ENCODE measurements at places on chromosomes 12 and 14.

- DNase-seq, result no peak
These were observed 2.7 kb downstream of the GLTP start for GRCh38 chr12:109877504-109878246.

DNA sequence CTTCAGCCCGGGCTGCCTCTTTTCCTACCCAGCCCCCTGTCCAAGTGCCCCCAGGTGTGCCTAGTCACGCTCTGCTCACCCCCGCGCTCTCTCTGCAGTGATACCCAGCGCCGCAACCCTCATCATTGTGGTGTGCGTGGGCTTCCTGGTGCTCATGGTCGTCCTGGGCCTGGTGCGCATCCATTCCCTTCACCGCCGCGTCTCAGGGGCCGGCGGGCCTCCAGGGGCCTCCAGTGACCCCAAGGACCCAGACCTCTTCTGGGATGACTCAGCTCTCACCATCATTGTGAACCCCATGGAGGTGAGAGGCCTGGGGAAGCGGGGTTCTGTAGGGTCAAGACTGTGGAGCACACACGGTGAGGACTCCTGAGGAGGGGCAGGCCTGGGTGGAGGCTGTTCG is 27.2 kb downstream of the CLSTN3 start:
- DNase-seq, result no peak

DNA sequence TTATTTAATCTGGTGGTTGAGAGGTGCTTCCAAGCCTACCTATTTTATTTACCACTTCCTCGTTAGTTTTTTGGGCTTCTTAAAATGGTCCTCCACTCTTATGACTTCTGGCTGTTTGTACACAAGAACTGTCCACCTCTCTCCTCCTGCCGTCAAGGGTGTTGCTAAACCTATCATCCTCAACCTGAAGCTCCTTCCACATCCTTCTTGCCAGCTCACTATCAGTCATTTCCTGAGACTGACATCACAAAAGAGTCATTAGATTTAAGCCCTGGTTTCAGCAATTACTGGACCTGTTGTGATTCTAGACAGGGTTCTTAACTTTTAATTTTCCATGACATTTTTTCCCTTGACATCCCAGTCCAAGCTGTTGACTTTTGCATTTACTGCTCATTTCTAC is 91.9 kb downstream of the BICD1 start:
- no peak for DNase-seq

- DNase-seq, result no peak
These were observed 80.7 kb upstream of the METAP2 start for GRCh38 chr12:95393191-95393790.

- no peak for DNase-seq
These were observed 666.8 kb upstream of the TMEM132C start for GRCh38 chr12:127600211-127600610.

GRCh38 chr12:88185988-88186387 is 43.9 kb downstream of the TMTC3 start:
- DNase-seq, result no peak

- DNase-seq, result peak; percentile 83
These were observed 25.3 kb upstream of the GPR132 start for GRCh38 chr14:105090493-105091053.

DNA sequence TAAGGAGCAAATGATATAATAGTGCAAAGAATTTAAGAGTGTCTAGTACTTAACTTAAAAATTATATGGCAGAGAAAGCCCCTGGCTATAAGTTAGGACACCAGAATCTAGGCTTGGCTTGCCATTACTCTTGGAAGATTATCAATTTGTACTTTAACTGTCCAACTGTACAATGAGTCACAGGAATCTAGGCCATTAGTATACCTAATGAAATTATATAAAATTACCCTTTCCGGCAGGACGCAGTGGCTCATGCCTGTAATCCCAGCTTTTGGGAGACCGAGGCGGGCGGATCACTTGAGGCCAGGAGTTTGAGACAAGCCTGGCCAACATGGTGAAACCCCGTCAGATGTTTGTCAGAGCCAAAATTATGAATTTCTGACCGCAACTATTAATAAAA is 691 bp upstream of the OR6S1 start:
- DNase-seq, result no peak

- DNase-seq, result no peak
These were observed 98.8 kb downstream of the CCDC92 start for GRCh38 chr12:123873793-123874192.

DNA sequence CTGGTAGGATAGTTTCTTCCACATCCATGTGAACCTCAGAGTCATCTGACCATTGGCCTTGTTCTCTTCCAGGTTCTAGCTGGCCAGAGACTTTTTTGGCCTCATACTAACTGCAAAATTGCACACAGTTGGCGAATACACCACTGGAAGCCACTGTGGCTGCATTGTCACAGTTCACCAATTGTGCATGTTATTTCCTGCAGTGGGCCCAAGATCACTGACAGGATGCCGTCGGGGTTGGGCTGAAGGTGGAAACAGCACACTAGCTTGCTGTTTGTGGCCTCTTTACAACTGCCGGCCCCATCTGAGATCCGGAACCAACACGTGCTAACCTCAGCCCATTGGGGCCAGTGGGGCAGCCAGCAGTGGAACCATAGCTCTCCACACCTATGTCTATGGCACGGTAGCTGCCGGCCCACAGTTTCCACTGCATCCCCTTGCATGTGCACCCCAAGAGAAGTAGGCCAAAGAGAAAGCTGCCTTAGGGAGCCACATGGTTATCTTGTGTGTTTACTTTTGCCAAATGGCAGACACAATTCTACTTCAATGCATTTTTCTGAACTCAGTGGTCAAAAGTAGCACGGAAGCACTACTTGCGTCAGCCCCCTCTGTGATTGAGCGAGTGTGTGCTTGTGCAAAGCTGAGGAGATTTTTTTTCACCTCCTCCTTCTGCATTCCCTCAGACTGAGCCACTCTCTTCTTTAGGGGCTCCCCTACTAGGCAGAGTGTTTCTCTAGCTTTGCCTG is 464.0 kb downstream of the RAD51B start:
- peak; percentile 69 for DNase-seq

DNA sequence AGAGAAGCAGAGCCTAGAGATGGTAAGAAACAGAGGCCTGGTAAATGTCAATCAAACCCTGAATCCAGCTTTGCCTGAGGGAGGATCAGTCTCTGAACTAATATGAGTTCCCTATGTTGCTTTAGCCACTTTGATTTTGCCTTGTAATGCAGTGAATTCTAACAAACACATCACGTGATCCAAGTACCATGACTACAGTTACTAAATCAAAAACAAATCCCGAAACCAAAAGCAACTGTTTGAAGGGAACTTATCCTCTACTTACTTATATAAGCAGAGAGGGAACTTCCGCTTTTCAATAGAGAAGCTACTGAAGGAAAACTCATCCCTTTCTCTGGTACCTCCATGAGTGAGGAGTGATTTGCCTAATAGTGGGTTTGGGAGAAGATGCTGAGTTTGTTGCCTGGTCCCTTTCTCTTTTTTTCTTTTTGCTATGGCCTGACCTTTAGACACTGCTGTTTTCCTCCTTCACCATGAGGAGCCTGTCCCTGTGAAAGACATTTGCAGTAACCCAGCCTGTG is 7.7 kb upstream of the PPTC7 start:
- DNase-seq, result peak; percentile 75

GRCh38 chr14:77059276-77059915 is 30.9 kb upstream of the IRF2BPL start:
- peak; percentile 41 for DNase-seq

DNA sequence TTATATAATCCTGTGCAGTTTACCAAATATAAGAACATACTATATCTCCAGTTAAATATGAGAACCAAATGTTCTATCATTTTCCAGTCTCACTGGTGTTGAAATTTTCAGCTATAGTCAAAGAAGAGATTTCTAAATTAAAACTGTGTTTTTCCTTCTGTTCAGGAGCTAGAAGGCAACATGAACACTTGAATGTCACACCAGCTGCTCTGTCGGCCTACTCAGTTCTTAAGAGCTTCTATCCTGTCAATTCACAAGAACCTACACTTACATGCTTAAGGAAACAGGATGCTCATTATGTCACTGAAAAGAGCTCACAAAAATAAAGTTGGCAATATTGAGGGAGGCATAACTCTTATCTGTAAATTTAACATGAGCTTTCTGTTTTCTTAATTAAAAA is 43.1 kb downstream of the ATP2B1 start:
- no peak for DNase-seq

GRCh38 chr14:55518391-55518790 is 61.6 kb upstream of the KTN1 start:
- no peak for DNase-seq

DNA sequence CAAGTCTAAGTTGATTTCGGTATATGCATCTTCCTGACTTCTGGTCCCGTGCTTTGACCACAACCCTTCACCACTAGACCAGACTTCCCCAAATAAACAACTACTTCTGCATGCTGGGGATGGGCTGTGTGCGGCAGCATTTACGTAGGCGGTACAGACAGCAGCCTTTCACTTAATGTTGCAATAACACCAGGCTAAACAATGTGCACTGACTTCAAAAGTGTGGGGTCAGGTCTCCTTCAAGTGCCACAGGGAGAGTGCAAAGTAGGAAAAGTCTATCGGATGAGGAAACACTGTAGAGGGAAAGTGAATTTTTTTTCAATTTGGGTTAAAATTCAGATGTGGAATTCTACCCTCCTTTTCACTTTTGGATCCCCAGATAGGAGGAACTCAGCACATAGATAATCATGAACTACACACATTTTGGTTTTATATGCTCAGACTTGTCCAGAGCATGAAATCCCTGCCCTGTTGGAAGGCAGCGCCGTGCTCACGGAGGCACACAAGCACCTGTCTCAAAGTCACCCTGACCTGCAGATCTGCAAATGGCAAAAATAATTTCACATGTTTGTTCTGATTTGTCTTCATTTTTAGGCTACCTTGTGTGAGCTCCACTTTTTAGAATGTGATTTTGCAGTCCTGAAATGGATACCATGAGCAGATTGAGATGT is 3.6 kb upstream of the FOS start:
- peak; percentile 86 for DNase-seq

GRCh38 chr14:59463787-59464485 is 1.2 kb downstream of the GPR135 start:
- DNase-seq, result peak; percentile 3

DNA sequence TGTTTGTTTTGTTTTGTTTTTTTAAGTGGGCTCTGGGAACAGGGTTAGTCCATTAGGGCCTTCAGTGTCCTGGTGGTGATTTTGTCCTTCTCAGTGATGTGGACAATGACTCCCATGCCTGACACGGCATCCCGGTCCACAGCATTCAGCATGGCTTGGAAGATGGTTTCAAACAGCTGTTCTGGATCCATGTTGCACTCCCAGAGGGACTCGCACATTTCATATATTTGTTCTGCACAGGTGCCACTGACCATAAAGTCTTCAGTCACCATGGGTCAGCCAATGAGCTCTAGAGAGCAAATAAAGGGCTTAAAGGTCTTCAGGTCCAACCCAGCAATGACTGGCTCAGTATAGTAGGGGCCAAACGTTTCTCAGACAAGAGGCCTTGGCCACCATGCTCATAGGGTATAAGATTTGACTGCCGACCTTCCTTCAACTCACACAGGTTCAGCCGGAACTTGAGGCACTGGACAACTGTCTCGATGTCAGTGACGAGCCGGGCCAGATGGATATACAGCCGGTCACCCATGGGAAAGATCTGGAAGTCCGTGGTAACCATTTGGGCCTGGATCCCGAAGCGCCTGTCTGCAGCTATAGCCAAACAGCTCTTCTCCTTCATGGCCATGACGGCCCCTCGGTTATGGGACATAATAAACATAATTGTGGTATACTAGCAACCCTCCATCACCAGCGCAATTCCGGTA is 18.0 kb downstream of the OR10P1 start:
- no peak for DNase-seq

DNA sequence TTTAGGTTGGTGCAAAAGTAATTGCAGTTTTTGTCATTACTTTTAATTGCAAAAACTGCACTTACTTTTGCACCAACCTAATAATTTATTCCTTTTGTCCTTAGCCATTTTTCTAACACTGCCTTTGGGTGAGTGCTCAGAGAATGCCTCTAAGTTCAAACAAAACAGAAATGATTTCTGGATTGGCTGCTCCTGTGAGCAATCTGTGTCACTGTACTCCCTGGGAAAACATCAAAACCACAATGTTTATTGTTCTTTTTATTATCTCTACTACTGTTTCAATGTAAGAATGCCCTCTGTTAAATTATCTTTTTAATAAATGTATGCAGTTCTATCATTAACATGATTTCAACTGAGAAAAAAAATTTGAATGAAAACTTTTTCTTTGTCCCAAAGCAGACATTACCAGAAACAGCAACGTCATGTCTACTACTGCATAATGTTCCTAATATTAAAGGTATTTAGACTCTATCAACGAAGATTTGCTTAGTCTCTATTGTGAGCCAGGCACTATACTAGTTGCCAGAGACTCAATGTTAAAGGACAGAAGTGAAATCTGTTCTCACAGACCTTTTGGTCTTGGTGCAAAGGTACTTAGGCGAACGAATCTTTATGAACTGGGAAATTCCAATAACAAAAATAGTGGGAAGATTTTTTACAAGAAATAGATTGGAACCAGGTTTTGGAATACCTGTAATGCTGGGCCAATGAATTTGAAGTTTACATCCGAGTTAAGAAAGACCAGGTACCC is 6.2 kb downstream of the SLC41A2 start:
- DNase-seq, result no peak

DNA sequence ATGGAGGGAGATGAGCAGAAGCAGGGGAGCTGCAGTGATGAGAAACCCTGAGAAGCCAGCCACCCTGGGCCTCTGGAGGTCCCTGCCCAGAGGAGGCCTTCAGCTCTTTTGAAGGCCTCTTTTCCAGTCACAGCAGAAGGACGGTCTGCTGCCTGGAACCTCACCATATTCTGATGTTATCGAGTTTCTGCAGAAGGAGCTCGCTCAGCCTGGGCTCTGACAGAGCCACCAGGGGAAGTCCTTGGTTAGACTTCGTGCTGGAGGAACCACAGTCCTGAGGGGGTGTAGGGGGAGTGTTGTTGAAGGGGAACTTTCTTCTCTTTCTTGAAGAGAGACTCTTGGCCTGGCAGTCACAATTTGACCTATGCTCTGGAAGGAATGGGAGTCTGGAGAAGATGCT is 25.1 kb upstream of the BATF start:
- no peak for DNase-seq

DNA sequence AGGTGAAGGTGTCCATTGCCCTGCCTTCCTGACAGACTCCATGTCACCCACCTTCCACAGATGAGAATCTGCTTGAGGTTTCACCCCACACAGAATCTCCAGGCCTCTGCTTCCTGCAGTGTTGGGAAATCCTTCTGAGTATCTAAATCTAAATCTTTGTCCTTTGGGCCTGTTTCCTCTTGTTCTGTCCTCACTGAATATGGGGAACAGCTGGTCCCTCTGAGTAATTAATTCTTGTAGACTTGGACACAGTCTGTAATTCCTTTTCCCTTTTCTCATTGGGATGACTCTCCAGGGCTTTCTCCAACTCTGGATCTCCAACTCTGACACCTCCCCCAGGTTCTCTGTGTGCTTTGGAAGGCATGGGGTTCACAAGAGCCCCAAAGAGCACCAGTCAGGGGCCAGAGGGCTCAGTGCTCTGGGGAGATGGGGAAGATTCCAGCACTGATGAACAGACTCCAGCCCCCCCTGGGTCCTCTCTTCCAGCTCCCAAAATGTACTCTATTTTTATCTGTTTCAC is 2.3 kb upstream of the ACVRL1 start:
- no peak for DNase-seq
